ENCODE measurements at places on chromosomes 2 and 18.

DNA sequence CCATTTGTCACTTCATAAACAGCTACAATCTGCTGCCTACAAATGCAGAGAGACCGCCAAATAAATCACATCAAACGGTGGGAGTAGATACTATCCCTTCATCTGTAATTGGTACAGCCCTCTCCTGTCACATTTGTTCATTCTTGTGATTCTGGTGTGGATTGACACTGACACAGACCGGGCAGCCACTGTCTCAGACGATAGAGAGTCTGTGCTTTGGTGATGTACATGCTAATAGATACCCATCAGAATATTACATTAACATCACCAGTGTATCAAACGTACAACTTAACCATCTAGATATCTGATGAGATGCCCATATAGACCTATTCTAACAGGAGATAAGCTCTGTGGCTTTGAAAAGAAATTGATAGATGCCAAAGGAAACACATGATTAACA, 419.7 kb upstream of the ZEB2 start:
- DNase-seq, result no peak

DNA sequence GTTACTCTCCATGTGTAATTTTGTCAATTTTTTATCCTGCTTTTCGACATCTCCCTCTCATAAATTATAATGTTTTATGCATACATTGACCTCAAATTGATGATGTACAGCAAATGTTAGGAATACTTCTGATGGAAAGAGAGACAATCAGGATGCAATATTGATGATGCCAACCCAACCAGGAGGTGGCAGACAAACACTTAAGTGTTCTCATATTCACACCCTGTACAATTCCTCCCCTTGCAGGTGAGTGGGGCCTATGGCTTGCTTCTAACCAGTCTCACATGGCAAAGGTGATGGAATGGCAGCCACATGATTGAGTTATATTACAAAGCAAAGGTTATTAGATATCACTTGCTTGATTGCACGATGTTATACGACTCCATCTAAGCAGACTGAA, 594.3 kb upstream of the REG3G start:
- DNase-seq, result no peak

DNA sequence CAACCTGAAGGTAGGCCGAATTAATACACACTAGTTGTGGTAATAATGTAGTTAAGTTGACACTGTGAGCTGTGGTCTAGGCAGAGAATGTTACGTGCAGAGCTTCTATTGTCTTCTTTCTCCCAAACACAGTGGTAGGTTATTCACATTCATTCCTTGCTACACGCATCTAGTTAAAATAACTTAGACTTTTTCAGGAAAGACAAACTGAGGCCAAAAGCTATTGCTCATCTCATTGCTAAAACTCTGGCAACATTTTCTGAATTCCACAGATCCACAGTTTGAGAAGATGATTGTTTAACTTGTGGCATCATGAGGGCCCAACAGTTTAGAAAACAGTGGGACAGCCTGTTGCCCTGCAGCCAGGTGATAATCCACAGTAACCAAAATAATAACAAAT, 850.4 kb upstream of the FSHR start:
- DNase-seq, result no peak

- DNase-seq, result no peak
Observed at GRCh38 chr2:47076586-47077441, 78.3 kb downstream of the STPG4 start.

GRCh38 chr2:37786191-37786698, 114.8 kb upstream of the CDC42EP3 start:
- no peak for DNase-seq

- no peak for DNase-seq
Observed at GRCh38 chr2:215419113-215419512, 16.8 kb downstream of the FN1 start.

DNA sequence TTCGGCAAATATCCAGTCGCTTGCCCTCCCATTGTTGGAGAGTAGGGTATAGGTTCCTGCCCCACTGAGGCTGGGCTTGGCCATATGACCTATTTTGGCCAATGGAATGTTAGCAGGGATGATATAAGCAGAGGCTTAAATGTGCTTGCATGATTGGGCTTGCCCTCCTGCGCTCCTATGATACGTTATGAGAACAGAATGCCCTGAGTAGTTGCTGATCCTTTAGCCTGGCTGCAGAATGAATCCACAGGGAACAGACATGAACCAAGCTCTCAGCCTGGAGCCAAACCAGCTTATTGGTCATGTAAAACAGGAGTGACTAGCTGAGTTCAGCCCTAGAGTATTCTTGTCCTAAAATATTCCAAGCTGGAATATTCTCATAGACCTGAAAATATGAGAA, 34.8 kb upstream of the IMP4 start:
- no peak for DNase-seq

GRCh38 chr2:188481474-188481873, 189.8 kb downstream of the GULP1 start:
- no peak for DNase-seq

DNA sequence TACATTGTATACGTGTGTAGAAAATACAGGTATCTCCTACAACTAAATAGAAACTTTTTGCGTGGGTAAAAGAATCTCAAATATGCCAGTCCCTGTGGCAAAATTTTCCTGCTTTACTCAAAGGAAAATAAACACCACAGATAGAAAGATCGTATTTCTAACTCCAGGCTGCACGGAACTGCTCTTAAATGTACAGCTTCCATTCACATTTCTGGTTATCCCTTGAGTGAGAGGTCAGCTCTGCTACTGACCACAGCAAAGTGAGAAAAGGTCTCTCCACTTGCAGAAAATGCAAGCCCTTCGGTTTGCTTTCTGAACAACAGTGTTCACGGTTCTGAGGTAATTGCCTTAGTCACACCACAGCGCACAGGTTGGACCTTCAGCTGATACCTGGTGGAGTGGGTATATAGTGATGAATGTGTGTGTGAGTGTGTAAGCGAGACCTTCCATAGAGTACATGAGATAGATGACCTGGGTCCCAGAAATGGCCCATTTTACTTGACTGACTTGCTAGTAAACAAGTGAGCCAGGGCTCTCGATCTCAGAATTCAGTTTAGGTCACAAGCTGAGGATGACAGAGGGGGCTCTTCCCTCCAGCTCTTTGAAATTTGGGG, 52.1 kb downstream of the ALPK2 start:
- DNase-seq, result no peak

DNA sequence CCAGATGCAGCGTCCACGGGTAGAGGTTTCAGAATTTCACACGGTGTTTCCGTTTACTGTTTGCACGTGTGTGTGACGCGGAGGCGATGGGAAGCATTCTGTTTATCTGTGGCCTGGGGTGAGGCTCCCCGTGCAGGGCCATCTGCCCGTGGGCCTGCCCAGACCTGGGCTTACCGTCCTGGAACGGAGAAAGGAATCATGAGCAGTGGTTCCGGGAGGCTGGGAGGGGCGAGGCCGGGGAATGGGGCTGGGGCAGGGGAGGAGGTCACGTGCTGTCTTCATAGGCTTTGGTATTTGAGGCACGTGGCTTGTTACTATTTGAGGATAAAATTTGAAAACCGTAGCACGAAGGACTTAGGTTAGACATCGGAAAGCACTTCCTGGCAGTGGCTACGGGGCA, 77.9 kb downstream of the RTP5 start:
- no peak for DNase-seq

DNA sequence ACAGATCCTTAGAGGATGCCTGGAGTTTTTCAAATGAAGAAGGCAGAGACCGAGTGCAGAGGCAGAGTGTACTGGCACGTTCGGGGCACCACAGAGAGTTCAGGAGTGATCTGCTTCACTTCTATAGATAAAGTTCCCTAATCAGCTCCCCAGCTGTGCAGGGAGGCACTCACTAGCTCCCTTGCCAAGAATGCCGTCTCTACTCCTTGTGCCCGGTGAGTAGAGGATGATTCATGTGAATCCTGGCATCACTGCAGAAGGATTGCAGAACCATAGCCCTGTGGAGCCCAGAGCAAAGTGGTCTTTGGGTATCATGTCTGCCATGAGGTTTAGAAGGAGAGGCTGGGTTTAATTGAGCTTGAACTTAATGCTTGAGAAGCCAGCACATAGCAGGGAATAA, 510.1 kb upstream of the RAB6C start:
- no peak for DNase-seq

GRCh38 chr18:1438967-1439366, 534.3 kb downstream of the ADCYAP1 start:
- no peak for DNase-seq
